ENCODE measurements at places on chromosomes 6 and 20.

GRCh38 chr6:52325695-52326471 lies 36.1 kb upstream of the PAQR8 start:
- DNase-seq = no peak

- DNase-seq = no peak
Observed at GRCh38 chr6:53862662-53863462, 68.1 kb downstream of the LRRC1 start.

GRCh38 chr20:8432435-8433148 lies 300.5 kb downstream of the PLCB1 start:
- no peak for DNase-seq

DNA sequence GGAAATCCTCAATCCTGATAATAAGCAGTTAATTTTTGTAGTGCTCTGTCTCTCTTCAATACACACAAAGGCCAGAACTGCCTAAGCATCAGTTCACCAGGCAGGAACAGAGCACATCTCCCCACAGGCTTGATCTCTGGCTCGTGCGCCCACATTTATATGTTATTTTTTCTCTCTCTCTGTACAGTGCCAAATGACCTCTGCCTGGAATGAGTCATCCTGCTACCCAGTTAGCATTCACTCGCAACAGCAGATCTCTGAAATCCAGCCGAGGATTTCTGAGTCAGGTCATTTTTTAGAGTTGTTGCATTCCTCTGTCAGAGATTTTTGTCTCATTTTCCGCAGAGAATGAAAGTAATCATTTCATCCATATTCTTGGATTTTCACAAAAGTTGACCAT lies 107.1 kb downstream of the COL12A1 start:
- DNase-seq = no peak

DNA sequence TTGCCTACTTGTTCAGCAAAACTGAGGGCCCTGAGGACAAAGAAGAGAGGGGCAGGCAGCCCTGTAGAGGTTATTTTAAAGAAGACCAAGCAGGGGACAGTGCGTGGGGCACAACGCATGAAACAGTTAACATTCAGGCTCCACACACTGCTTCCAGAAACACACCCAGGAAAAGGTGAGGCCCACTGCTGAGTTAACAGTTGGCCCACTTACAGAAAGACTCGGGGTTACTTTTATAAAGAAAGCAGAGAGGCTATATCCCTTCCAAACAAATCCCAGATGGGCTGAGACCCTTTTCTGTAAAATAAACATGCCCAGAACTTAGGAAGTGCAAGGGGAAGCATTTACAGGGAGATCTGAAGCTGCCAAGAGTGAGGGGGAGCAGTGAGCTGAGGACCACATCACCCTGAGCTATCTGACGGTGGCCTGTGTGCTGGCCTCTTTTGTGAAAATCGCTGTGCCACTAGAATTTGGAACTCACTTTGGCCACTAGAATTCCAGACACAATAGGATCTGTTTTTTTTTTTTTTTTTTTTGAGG lies 49.8 kb upstream of the SSTR4 start:
- no peak for DNase-seq

DNA sequence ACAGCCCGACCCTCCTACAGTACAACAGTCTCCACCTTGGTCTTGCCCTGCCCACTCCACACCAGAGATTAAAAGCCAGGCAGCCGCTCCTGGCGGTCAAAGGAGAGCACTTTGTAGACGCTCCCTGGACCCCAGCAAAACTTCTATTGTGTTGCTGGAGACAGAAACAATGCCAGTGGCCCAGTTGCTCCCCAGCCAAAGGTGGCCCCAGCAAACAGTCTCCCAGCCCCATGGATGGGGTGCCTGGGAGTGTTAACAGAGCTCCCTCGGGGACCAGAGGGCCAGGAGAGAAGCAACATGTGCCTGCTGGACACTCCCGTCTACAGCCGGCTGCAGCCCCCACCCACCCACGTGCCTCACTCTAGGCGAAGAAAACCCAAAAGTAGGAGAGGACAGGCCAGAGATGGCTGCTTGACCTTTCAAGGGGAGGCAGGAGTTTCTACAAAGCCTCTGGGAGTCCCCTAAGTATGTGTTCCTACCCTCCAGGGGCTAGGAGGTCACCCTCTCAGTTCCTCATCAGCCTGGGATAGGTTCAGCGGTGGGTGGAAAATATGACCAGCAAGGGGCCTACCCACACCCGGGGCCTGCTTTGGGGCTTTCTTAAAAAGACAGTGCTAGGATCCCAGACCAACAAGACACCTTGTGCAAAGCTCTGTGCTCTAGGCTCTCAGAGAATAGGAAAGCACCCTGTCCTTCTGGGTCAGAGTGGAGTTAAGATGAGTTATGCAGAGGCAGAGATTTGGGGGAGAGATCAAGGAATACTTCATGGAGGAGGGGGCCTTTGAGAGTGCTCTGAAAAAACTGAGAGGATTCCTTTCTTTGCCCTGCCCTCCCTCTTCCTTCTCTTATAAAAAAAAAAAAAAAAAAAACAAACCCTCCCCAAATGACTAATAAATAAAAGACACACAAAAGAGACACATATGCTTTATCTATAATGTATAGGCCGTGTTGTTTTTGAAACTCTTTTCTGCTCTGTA lies 19.0 kb upstream of the PREX1 start:
- DNase-seq = no peak

GRCh38 chr6:162952423-162952822 lies 224.6 kb downstream of the PACRG start:
- no peak for DNase-seq

DNA sequence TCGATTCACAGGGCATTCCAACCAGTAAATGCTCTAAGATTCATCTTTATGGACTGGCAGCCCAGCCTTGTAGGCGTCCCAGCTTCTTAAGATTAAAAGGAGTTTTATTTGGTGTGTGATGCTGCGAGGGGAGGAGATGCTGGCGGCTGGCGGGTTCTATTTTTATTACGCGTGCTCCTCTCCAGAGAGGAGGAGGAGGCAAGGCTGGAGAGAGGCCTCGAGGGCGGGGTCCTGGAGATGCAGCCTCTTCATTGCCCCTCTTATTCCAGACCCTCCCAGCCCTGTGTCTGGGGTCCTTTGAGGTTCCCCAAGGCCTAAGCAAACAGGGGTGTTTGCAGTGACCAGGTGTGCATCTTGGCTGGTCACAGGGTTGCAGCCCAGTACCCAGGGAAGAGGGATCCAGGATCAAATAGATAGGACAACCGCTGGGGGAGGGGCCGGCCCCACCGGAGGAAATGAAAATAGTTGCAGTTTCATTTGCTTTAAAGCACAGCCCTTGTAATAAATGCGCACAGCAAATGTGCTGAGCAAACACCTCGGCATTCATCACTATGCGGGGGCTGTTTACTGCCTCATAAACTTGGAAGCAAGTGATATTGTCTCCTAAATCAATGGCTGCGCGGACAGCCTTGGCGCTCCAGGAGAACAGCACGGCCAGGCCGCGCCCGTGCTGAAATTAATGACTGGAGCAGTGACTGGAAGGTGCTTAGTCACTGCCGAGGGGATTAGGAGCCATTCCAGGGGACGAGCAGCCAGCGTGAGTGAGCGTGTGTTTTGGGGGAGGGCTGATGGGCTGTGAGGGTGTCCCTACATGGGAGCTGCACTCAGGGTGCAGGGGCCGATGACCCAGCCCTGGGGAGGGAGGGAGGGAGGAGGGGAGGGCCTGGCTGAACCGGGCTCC lies 83.0 kb downstream of the TMEM242 start:
- DNase-seq = no peak

- no peak for DNase-seq
Observed at GRCh38 chr20:55375920-55376319, 629.4 kb downstream of the CBLN4 start.

DNA sequence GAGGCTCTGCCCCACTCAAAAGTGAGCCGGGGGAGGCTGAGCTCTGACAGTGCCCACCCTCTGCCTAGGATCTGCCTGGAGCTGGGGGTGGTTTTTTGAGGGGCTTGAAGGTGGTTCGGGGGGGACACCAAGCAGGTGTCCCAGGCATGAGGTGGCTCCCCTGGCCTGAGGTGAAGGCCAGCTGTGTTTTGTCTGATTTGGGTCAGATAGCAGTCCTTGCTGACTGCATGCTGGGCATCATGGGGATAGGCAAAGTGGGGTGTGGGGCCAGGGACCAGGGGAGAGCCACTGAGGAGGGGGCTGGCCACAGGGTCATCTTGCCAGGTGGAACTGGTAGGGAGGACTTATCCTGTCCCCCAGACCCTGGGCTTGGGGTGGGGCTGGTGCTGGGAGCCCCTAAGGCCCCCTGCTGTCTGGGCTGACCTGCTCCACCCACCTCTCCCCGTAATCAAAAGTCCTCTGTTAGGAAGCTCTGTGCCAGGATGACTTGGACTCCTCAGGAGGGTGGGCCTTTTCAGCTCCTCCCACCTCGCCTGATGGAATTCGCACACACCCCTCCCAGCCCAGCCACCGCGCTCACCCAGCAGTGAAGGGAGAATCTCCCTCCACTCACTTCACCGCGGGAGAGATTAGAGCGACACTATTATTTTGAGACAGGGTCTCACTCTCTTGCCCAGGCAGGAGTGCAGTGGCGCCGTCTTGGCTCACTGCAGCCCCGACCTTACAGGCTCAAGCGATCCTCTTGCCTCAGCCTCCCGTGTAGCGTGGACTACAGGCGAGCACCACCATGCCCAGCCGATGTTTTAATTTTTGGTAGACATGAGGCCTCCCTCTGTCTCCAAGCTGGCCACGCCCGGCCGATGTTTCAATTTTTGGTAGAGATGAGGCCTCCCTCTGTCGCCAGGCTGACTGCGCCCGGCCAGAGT lies 1.5 kb upstream of the COL9A3 start:
- DNase-seq = no peak

- DNase-seq = no peak
Observed at GRCh38 chr6:4950076-4950475, 53.8 kb downstream of the RPP40 start.

DNA sequence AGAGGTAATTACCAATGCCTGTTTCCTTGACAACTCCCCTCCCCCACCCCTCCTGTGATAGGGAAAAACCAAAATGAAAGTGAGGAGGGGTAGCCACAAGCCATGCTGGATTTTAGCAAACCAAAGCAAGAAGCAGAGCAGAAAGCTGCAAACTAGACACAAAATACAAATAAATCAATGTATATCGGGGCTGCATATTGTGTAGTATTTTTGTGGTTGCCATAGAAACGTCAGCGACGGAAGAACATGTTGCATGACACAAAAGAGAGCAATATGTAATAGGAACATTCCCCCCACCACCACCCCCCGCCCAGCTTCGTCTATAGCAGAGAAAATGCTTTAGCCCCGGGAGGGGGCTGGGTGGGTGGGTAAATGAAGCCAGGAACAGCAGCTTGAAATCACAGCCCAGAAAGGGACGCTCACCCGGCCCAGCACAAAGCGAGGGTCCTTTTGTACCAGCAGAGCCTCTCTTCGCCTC lies 548 bp downstream of the AGPAT4 start:
- DNase-seq = peak; percentile 19

DNA sequence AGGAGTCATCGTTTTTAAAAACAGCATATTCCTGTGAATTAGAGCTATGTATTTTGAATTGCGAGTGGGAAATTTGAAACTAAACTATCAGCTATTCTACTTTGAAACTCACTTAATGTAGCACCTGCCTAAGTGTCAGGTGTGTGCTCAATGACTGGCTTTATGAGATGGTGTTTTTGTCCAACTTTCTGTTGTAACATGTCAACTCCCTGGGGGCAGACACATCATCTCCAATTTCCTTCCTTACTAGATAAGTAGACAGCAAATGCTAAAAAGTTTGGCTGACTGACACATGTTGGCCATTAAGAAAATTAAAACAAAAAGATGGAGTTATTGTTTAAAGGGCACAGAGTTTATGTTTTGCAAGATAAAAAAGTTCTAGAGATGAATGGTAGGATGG lies 226.9 kb downstream of the TFAP2B start:
- no peak for DNase-seq

GRCh38 chr20:23341073-23341472 lies 9.5 kb upstream of the NXT1 start:
- no peak for DNase-seq

GRCh38 chr6:13304580-13305260 lies 23.6 kb downstream of the TBC1D7 start:
- DNase-seq = no peak

- DNase-seq = no peak
Observed at GRCh38 chr6:53892707-53893106, 97.9 kb downstream of the LRRC1 start.

DNA sequence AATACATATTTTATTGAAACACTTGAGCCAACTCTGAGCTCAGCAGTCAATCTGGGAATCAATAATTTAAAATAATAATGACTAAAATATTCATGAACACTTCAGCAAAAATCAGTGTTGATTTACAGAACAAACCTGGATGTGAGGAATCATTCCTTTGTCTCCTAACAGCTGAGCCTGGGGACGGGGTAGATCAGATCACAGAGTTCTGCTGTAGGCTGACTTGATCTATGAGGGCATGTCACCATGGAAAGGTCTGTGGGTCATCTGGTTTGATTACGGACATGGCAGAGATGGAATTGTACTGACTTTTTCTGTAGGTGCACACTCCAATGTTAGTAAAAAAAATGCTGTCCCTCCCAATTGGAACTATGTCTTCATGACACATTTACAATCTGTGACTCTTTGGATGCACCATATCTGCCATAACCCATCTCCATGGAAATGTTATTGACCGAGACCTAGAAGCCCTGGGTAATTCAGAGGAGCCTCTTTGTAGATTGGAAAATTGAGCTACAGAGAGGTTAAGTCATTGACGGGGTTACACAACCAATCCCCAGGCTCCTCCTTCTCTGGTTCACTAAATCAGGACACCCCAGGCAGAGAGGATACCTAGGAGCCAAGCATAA lies 114.1 kb downstream of the DOK5 start:
- no peak for DNase-seq

DNA sequence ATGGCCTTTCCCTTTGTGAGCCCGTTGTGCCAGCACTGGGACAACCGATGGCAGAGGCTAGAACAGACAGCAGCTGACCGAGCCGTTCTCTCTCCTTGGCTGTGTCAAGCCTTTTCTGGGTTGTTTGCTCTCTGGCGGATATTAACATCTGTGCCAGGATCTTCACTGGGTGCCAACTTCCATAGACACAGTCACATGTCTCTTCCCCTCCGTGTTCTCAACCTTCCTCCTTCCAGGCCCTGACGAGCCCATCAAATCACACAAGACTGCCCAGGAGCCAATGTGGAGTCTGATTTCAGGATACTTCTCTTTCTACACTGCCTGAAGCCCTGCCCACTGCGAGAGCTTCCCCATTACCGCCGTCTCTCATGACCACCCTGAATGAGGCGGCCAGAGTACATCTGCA lies 111.0 kb upstream of the RALGAPA2 start:
- no peak for DNase-seq

- DNase-seq = no peak
Observed at GRCh38 chr6:34102696-34103095, 43.2 kb downstream of the GRM4 start.

DNA sequence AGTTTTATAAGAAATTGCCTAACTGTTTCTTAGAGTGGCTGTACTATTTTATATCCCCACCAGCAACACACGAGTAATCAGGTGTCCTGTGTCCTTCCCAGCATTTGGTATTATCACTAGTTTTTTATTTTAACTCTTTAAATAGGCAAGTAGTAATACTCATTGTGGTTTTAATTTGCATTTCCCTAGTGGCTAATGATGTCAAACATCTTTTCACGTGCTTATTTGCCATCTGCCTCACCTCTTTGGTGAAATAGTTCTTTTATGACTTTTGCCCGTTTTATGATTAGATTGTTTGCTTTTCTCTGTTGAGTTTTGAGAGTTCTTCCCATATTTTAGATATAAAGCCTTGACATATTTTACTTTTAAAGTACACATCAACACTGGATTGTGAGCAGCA lies 57.8 kb downstream of the GCLC start:
- no peak for DNase-seq

GRCh38 chr6:34570066-34570833 lies 14.1 kb upstream of the SPDEF start:
- no peak for DNase-seq

All from stimulated activated CD8-positive, alpha-beta memory T cell treated with anti-CD3 and anti-CD28 coated beads, Interleukin-2, amount 100 ng/mL, for 1 hour (primary cell).